ENCODE measurements at places on chromosomes 6 and 20.

DNA sequence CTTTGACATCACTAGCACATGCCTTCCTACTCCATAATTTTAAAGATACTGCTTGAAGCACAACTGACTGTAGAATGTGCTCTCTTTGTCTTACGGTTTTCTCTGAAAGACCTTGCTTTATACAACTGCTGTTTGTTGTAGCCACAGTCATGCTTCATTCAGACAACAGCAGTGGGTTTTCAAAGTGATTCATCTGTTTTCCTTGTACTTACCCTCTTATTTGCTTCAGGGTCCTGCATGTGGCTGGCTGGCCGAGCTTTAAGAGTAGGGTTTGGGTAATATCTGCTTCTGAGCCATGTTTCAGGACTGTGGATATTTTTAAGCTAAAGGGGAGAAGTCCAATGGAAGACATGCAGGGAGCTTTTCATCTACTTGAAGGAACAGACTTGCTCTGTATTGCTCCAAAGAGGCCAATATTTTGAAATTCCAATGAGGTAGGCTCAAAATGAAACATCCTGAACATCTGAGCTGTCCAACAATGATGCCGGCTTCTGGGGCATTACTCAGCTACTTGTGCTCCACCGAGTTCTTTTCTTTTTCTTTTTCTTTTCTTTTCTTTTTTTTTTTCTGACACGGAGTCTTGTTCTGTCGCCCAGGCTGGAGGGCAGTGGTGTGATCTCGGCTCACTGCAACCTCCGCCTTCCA lies 160.2 kb upstream of the SGK1 start:
- DNase-seq, result no peak

GRCh38 chr6:122872311-122872710 lies 83.3 kb downstream of the SMPDL3A start:
- DNase-seq, result no peak

DNA sequence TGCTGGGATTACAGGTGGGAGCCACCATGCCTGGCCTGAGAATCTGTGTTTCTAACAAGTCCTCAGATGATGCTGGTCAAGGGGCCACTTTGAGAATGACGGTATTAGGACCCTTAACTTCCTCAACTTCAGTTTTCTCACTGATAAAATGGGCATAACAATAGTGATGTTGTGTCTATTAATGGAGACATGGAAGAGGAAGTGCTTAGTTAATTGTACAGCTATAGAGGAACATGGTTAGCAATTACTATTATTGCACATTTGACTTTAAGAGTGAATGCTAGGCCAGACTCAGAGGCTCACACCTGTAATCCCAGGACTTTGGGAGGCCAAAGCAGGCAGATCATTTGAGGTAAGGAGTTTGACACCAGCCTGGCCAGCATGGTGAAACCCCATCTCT lies 12.7 kb downstream of the DPPA5 start:
- DNase-seq, result no peak

DNA sequence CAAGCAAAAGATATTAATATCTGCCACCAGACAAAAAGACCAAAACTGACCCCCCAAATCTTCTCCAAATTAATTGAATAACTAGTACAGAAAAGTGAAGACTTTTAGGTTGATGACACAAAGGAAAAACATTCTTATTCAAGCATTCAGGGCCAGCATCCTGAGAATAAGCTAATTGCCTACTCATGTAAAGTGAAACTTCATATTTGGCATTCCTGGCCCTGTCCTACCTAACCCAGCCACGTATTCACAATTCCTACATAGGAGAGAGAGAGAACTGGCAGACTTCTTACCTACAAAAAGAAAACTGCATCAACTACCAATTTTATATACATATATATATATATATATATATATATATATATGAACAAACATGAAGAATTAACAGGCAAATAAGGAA lies 4.9 kb upstream of the ASCC3 start:
- no peak for DNase-seq
